ENCODE measurements at places on chromosomes 12 and 14. TPM values are rescaled to one million over a fixed set of nuclear protein-coding genes. Genes with fewer than 3 reads are reported as not detected.

- peaks cover 44% of the 10 kb centered on the region for H3K27me3 ChIP-seq
- DNase-seq: no peak
- peaks cover 3% of the 10 kb centered on the region for H3K36me3 ChIP-seq
- no peak overlapping the region for H3K27ac ChIP-seq
- no peak overlapping the region for H3K4me3 ChIP-seq
Observed at GRCh38 chr14:104278214-104278534, 139.8 kb downstream of the KIF26A start.

- DNase-seq: no peak
- no peak overlapping the region for H3K27ac ChIP-seq
- peaks cover 2% of the 10 kb centered on the region for H3K4me1 ChIP-seq
- H3K36me3 ChIP-seq: no peaks in the 10 kb centered on the region
- H3K27me3 ChIP-seq: peaks cover 12% of the 10 kb centered on the region
Observed at GRCh38 chr12:32600681-32601080, 78.4 kb upstream of the DNM1L start.

GRCh38 chr14:72726444-72726843, 167.5 kb downstream of the DPF3 start:
- peaks cover 2% of the 10 kb centered on the region for H3K36me3 ChIP-seq
- no peak overlapping the region for H3K4me3 ChIP-seq
- peaks cover 7% of the 10 kb centered on the region for H3K27me3 ChIP-seq
- no peak overlapping the region for H3K27ac ChIP-seq

GRCh38 chr14:79724934-79725717, 486.2 kb downstream of the DIO2 start:
- no peak overlapping the region for H3K4me3 ChIP-seq
- no peaks in the 10 kb centered on the region for H3K36me3 ChIP-seq
- no peaks in the 10 kb centered on the region for H3K27me3 ChIP-seq
- no peak overlapping the region for H3K27ac ChIP-seq

DNA sequence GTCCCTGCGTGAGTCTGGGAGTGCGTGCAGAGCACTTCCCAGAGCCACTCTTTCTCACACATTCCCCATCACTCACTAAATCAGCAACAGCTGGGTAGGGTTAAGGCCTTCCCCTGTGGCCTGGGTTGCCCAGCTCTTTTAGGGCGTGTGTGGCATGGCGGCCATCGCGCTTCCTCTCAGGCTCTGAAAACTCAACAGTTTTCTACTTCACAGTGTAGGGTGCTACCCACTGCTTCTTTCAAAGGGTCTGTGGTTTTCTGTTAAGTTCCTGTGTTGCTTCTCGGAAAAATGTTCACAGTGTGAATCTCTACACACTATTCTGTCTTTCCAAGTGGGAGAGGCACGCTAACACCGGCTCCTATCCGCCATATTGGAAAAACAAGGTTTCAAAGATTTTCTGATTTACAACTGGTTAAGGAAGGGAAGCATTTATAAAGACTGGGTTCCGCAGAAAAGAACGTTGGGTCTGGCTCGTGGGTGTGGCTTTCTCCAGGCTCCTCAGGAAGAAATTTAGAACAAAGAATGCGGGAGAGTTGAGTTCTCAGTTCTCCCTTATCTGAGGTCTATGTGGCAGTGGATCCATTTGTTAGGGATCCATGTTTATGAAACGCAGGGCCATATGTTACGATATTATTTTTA, 34.9 kb upstream of the AEBP2 start:
- H3K27me3 ChIP-seq: no peaks in the 10 kb centered on the region
- H3K36me3 ChIP-seq: no peaks in the 10 kb centered on the region
- no peaks in the 10 kb centered on the region for H3K4me1 ChIP-seq
- H3K4me3 ChIP-seq: no peak overlapping the region
- no peak for DNase-seq
- H3K27ac ChIP-seq: no peak overlapping the region

GRCh38 chr12:77510985-77511384, 319.7 kb upstream of the NAV3 start:
- no peaks in the 10 kb centered on the region for H3K27me3 ChIP-seq
- no peak for DNase-seq
- H3K27ac ChIP-seq: no peak overlapping the region
- H3K4me3 ChIP-seq: no peak overlapping the region
- no peaks in the 10 kb centered on the region for H3K4me1 ChIP-seq

GRCh38 chr12:93908264-93908663, 231.1 kb downstream of the CRADD start:
- no peak overlapping the region for H3K4me3 ChIP-seq
- no peak for DNase-seq
- H3K36me3 ChIP-seq: no peaks in the 10 kb centered on the region
- no peak overlapping the region for H3K27ac ChIP-seq

DNA sequence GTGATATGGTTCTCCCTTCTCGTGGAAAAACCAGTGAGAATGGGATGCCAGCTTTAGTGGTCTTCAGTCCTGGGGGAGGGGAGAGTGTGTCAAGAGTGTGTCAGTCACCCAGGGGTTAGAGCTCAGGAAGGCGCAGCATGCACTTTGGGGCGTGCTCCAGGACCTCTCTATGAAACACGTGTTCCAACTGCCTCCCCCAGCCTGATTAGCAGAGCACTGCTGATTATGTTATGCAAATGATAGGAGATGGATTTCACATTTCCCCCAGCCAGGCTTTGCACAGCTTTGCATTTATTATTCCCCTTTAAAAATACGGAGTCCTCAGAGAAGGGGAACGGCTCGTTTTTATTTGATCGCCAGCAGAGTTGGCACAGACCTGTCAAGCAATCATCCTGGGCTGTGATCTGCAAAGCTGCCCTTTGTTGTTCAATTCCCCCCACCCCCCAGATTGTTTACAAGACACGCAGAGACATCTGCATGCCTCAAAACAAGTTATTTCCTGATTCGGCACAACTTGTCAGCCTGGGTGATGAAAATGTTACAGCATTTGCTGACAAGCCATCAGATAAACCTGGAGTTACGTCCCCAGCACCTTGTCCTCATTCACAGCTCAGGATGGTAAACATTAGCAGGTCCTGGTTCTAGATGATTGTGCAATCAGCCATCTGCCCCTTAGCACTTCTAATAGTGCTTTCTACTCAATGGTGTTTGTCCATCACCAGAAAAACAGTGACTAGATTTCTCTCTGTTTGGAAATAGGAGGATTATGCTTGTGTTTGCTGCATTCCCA, 196.5 kb downstream of the NOVA1 start:
- no peaks in the 10 kb centered on the region for H3K27me3 ChIP-seq
- DNase-seq: no peak
- H3K36me3 ChIP-seq: no peaks in the 10 kb centered on the region

- peak overlapping the region; percentile 6 for H3K27ac ChIP-seq
- no peaks in the 10 kb centered on the region for H3K36me3 ChIP-seq
- H3K27me3 ChIP-seq: no peaks in the 10 kb centered on the region
- no peak for DNase-seq
Observed at GRCh38 chr12:112352921-112353320, 29.3 kb downstream of the HECTD4 start.

GRCh38 chr12:45669093-45669492, 60.4 kb upstream of the ARID2 start:
- H3K4me3 ChIP-seq: peak overlapping the region; percentile 82
- H3K27me3 ChIP-seq: no peaks in the 10 kb centered on the region
- peak overlapping the region; percentile 92 for H3K27ac ChIP-seq
- H3K36me3 ChIP-seq: no peaks in the 10 kb centered on the region
- peaks cover 14% of the 10 kb centered on the region for H3K4me1 ChIP-seq

GRCh38 chr12:42010257-42010656, 134.4 kb downstream of the GXYLT1 start:
- H3K36me3 ChIP-seq: no peaks in the 10 kb centered on the region
- H3K4me1 ChIP-seq: no peaks in the 10 kb centered on the region
- no peak overlapping the region for H3K4me3 ChIP-seq
- no peak for DNase-seq
- H3K27me3 ChIP-seq: no peaks in the 10 kb centered on the region
- H3K27ac ChIP-seq: no peak overlapping the region

- H3K27ac ChIP-seq: peak overlapping the region; percentile 47
- H3K27me3 ChIP-seq: no peaks in the 10 kb centered on the region
- H3K4me3 ChIP-seq: no peak overlapping the region
Observed at GRCh38 chr12:19434538-19434937, 4.8 kb upstream of the AEBP2 start.

GRCh38 chr12:97982684-97983083, 520.1 kb downstream of the RMST start:
- H3K4me3 ChIP-seq: no peak overlapping the region
- no peaks in the 10 kb centered on the region for H3K27me3 ChIP-seq
- H3K4me1 ChIP-seq: no peaks in the 10 kb centered on the region
- no peak overlapping the region for H3K27ac ChIP-seq
- DNase-seq: no peak

Gene ETNK1
- 52.0 TPM for total RNA-seq

Gene CLEC4D
- 0.22 TPM for total RNA-seq

Gene CRACR2A
- total RNA-seq: 54.8 TPM
